ENCODE measurements at places on chromosomes 1 and 21.

DNA sequence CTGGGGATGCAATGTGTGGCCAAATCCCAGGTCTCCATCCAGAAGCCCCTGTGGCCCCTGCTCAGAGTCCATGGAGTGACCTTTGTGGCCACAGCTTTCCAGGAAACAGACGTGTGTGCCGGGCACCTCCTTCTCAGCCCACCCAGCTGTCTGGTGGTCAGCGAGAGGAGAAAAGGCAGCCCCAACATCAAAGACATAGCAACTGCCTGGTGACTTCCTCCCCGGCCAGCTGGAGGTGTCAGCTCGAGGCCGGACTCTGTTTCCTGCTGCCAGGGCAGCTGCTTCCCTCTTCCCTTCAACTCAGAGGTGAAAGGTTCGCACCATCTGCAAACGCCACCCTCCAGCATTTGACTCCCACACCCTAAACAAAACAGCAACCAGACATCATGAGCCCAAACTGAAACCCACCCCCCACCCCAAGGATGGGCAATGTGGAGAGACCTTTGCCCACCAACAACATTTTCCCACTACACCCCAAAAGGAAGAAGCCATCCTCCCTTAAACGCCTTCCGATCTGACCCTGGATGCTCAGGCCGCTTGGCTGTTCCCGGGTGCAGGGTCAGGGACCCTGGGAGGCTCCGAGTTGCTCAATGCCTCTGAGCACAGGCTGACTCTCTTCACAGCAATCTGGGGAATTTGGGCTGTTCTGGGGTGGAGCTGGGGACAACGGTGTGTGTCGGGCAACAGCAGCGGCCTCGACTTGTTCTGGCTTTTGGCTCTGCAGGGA lies 162.3 kb downstream of the PSMG1 start:
- no peak for DNase-seq

- DNase-seq = no peak
Observed at GRCh38 chr1:171424494-171424893, 60.8 kb upstream of the PRRC2C start.

DNA sequence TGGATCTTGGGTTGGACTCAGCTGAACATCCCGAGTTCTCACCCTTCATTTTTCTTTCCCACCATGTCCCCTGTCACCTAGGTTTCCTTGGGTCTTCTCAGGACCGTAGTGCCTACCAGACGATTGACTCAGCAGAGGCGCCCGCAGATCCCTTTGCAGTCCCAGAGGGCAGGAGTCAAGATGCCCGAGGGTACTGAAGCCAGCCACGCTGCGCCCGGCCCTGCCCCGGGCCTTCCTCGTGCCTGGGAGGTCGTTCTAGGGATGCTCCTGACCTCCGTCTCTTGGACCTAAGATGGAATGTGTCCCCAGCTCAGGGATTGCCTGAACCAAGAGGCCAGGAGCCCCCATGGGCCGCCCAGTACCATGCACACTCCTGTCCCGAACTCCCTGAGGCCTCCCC lies 12.0 kb upstream of the C1orf167 start:
- DNase-seq = no peak

- DNase-seq = no peak
Observed at GRCh38 chr1:219264561-219264960, 90.9 kb downstream of the LYPLAL1 start.

DNA sequence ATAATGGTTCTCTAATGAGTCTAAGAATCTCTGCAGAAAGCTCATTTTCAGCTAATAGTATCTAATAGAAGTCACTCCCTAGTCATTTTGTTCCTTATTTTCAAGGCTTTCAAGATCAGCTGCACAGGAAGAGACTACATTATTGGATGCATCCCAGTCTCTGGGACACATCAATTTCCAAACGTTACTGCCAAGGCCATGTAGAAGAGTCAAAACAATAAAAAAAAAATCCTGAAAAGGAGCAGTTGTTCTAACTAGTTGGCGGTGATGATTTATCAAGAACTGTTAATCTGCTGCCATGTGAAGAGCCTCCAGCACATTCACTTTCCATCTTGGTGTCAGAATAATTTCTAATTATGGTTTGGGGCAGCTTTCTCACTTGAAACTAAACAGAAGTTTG lies 5.7 kb downstream of the DDAH1 start:
- DNase-seq = no peak

GRCh38 chr1:25028907-25029599 lies 99.0 kb upstream of the RUNX3 start:
- DNase-seq = no peak

GRCh38 chr1:48644190-48644900 lies 132.3 kb downstream of the BEND5 start:
- no peak for DNase-seq
